ENCODE measurements at places on chromosomes 3 and 15.

GRCh38 chr3:102936511-102937045 lies 501.8 kb downstream of the ZPLD1 start:
- ATAC-seq, result no peak

GRCh38 chr3:161695811-161696210 lies 199.2 kb downstream of the OTOL1 start:
- ATAC-seq, result no peak

DNA sequence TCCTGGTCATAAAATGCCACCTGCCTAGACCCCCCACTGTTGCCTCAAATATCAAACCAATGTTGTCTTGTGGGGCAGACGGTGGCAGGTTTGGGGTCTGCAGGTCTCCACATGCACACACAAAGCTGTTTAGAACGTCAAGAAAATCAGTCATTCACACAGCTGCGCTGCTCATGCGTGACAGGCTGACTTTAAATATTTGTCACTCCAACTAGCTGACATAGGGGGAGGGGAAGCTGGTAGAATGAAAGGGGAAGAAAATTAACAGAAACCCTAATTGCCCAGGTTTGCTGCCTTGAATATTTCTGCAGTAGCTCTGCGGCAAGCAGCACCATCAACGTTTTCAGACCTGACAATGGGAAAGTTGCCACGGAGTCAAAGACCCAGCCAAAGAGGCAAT lies 201.8 kb downstream of the ABHD5 start:
- ATAC-seq, result no peak

DNA sequence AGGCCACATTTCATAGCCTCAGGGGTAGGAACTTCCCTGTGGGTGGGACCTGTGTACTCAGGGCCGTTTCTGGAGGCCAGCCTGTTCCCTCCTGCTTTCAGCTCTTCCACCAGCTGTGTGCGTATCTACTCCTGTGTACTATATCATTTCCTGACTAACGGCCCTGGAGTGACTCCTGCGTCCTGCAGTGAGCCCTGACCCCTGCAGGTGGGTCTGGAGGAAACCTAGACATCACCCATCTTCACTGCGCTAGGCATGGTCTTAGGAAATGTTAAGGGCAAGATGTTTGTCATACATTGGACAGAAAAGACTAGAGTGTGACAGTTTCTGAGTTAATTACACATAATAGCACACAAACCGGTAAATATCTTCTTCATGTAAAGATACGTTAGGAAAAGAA lies 297.3 kb downstream of the GABRB3 start:
- no peak for ATAC-seq

GRCh38 chr3:160157321-160157720 lies 67.9 kb upstream of the C3orf80 start:
- no peak for ATAC-seq

- no peak for ATAC-seq
These were observed 70.3 kb upstream of the ARL8B start for GRCh38 chr3:5051772-5052171.

- ATAC-seq, result no peak
These were observed 17.2 kb downstream of the MKRN2 start for GRCh38 chr3:12574131-12574530.

Data from SK-N-SH treated with all-trans-retinoic acid at 6 μM for 48 hours (cell line).